ENCODE measurements at places on chromosomes 2 and 18.

DNA sequence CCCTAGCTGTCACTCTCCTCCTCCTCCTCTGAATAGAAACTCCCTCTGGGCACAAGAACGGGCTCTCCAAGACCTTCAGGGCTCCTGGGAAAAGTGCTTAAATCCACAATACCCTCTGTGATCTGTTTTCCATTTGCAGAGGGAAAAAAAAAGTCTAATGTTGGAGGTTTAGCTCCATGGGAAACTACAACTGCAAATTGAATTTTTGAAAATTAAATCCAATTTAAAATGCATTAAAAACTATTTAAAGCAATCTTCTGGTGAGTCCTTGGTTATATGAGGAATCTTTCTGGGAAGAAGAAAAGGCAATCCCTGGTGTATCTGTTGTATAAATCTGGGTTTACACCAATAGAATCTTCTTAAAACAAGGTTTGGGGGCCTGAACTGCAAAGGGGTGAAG lies 64.3 kb downstream of the NCKAP5 start:
- DNase-seq = no peak

GRCh38 chr2:6750411-6751158 lies 115.1 kb downstream of the CMPK2 start:
- DNase-seq = no peak

DNA sequence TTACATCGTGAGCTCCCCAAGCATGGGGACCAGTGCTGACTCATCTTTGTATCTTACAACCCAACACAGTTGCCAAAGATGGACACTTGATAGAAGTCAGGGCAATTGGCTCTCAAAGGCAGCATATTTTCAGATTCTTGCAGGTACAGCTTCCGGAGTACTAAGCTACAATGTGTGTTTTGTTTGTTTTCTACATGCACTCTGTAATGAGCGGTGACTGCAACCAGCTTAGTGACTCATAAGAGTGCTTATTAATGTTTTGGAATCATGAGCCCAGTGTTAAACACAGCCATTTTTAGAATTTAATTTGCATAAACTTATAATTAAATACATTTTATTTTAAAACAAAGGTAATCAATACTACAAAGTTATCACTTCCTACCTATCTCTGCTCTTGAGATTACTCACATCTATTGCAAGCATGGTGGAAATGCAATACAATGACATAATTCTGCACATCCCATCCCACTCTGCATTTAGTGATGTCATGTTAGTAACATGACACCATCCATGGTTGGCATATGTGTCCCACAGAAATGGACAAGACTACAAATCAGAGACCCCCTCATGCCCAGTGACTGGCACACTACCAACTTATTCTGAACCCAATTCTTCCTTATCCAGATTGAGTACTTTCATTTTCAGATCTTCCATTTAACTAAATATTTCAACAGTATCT lies 399.8 kb upstream of the ST6GAL2 start:
- no peak for DNase-seq

- no peak for DNase-seq
These were observed 112.4 kb upstream of the TRIB2 start for GRCh38 chr2:12604341-12604740.

DNA sequence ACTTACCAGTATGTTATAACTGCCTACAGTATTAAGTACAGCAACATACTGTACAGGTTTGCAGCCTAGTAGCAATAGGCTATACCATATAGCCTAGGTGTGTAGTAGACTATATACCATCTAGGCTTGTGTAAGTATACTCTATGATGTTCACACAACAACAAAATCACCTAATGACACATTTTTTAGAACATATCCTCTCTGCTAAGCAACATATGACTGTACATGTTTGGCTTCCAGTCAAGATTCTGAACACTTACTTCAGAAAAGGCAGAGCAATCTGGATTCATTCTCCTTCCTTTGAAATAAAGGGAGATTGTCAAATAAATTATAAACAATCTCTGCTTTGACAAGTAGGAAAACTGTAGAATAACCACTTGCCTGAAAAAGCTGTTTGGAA lies 81.8 kb downstream of the EXOC6B start:
- no peak for DNase-seq

- DNase-seq = no peak
These were observed 43.6 kb upstream of the VPS54 start for GRCh38 chr2:64062840-64063239.

- peak; percentile 84 for DNase-seq
These were observed 5.5 kb downstream of the TMBIM1 start for GRCh38 chr2:218286570-218287459.

Measured in RCC 7860 (cell line).